ENCODE measurements at places on chromosomes 4 and X.

DNA sequence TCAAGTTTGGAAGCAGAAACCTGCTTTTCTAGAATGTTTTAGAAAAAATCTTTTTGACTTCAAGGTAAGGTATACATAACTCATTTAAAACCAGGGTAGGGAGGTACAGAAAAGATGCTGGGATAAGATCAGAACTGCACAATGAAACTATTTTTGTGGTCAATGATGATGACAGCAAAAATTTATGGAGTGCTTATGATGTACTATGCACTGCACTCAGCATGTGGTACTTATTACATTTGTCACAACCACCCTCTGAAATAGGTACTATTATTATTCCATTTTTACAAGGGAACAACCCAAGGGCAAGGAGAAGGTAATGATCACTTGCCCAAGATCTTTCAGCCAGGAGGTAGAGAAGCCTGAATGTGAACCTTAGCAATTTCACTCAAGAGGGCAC is 8.0 kb downstream of the GPM6B start:
- DNase-seq = no peak

GRCh38 chr4:150501009-150501727 is 80.8 kb upstream of the MAB21L2 start:
- DNase-seq = no peak

DNA sequence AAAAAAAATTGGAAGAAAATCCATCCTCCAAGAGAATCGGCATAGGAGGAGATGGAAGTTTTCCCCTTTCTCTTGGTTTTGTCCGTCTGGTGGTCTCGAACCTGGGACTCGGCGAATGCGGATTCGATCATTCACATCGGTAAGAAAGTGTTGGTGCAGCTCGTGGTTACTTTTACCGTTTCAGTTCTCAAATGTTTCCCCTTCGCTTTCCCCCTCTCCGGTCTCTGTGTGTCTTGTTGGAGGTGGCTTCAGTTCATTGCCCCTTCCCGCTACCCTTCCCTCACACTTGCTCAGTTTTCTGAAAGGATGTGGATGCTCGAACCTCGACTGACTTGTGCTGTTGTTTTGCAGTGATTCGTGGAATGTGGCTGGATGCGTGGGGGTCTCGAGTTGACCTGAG is 840 bp downstream of the GRID2 start:
- DNase-seq = no peak

DNA sequence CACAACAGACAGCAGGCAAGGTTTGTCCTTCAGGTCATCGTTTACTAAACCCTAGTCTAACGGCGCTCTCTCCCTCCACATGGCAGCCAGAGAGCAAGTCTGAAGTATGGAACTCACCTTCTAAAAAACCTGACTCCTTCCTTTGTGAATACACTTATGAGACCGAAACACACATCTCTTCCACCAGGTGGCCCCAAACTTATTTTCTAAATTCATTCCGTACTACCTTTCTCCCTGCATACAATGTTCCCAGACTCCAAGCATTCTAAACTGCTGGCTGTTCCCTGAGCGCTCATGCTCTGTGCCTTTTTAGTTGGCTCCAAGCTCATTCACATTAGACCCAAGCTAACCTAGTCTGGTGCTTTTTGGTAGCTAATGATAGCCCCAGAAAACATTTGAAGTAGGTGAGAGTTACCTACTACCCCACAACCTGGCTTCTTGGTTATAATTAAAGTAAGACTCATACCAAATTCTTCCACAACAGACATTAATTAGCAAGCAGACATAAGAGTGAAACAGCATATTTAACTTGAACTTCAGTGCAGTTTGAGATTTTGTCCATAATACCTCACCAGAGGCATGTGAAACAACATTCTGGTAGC is 67.6 kb upstream of the DCLK2 start:
- DNase-seq = no peak

DNA sequence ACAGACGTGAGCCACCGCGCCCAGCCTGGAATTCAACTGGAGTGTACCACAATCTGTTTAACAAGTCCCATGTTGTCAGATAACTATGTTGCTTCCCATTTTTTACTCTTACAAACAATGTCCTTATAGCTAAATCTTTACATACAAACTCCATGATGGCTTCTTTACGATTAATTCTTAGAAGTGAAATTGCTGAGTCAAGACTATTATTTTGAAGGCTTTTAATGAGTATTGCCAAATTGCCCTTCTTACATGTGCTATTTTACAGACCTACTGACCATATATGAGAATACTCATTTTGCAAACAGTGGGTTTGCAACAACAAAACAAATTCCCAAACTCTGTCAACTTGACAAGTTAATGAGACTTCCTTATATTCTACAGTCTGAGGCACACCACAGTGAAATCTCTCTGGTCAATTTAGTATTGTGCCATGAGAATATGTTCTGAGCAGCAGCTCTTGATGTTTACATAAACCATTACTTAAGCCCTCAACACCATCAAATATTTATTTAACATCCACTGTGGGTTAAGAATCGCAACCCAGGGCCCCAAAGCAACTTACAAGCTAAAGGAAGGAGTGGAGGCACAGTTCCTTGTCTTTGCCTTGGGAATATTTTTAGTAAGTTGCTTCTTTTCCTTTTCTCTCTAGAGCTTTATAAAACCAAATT is 128.5 kb downstream of the SPRY1 start:
- no peak for DNase-seq

DNA sequence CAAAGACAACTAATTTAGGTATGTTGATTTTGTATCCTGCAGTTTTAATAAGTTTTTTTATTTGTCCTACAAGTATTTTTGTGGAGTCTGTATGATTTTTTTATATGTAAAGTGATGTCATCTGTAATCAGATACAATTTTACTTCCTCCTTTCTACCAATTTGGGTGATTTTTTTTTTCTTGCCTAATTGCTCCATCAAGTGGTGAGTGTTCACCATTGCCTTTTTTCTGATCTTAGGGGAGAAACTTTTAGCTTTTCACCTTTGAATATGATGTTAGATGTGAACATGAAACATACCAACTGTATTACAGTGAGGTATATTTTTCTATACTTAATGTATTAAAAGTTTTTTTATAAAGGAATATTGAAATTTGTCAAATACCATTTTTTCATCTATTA is 362.3 kb downstream of the PABPC4L start:
- no peak for DNase-seq

DNA sequence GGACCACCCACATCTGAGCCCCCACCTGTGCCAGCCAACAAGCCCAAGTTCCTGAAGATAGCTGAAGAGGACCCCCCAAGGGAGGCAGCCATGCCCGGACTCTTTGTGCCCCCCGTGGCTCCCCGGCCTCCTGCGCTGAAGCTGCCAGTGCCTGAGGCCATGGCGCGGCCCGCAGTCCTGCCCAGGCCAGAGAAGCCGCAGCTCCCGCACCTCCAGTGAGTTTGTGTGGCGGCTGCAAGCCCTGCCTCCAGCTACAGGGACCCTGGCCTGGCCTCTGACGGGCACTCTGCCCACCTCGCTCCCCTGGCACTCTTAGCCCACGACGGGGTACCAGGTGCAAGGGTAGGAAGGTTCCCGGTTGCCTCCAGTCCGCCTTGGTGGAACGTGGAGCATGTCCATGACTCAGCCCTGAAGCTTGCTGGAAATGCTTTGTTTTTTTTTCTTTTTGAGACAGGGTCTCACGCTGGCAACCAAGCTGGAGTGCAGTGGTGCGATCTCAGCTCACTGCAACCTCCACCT is 13.7 kb upstream of the ADD1 start:
- peak; percentile 76 for DNase-seq

DNA sequence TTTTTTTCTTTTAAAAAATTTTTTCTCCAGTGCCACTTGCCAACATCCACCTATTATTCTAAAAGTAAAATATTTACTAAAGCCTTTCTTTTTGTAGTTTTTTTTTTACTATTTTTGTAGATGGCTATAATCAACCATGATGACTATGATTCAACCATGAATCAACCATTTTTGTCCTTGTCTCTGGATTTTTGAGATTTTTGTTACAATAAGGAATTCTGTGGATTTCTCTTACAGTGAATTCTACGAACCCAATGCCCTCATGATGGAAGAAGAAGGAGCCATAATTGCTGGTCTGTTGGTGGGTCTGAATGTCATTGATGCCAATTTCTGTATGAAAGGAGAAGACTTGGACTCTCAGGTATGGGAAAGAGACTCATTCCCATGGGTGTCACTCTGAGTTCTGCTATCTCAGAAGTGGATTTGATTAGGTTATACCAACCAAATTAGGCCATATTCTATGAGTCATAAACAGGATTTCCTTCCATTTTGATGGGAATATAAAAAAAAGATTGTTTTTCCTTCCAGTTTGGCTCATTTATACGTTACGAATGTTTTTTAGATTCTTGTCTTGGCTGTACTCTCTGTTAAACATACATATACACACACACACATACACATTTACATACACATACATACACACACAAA is 46.7 kb downstream of the RUFY3 start:
- no peak for DNase-seq

DNA sequence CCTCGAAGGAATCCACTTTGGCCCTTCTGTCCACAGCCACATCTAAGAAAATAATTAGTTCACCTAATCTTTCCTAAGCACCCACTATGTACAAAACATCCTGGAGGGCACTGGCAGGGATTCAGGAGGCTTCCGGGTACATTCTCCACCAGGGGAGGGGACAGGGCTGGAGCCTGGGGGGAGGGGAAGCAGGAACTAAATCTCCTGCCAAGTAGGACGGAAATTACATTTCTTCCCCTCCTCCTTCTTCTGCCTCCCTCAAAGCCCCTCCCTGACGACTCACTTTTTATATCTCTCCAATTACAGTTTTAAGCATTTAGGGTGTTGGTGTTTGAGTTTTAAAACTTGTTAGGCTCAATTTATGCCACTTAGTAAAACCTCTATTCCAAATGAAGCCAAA is 203.1 kb downstream of the BCOR start:
- no peak for DNase-seq

DNA sequence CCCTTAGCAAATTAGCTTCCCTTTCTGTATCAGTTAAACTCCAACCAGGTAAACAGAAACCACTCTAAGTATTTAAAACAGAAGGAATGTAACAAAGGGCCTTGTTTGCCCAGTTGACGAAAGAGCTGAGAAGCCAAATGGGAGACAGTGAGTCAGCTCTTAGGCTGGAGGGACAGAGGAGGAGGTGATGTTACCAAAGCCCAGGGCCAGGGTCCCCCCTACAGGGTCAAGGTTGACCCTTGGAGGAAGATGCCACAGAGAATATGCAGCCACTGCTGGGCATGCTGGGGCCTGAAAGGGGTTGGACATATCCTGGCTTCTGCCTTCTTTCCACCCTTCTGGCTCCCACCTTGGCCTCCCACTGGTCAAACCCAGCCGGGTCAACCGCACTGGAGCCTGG is 38.3 kb upstream of the LGI2 start:
- DNase-seq = no peak

- DNase-seq = no peak
These were observed 327 bp downstream of the PNPLA4 start for GRCh38 chrX:7926914-7927258.

DNA sequence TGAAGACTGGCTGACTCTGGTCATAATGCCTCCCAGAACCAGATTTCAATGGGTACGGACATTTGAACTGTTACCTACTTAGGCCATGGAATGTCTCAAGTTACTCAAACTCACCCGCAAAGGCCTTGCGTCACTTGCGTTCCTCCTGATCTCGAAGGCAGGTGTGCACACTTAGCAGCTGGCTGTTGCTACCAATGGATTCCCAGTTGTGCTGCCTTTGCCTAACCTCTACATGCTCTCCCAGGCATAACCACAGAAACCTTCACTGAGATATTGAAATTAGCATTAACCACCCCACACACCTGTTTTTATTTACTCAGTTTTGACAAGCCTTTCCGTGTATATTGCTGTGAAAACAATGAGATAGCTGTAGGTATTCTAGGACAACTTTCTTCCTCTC is 2.8 kb downstream of the ERVMER34-1 start:
- DNase-seq = no peak

All from mesenteric fat pad (tissue), 1 donor.